IMR-90 (cell line): ENCODE measurements at places on chromosomes 6 and 20. TPM values are rescaled to one million over a fixed set of nuclear protein-coding genes. Genes with fewer than 3 reads are reported as not detected.
A peak's percentile ranks its signal among the peaks of the same experiment; 100 is the strongest.

DNA sequence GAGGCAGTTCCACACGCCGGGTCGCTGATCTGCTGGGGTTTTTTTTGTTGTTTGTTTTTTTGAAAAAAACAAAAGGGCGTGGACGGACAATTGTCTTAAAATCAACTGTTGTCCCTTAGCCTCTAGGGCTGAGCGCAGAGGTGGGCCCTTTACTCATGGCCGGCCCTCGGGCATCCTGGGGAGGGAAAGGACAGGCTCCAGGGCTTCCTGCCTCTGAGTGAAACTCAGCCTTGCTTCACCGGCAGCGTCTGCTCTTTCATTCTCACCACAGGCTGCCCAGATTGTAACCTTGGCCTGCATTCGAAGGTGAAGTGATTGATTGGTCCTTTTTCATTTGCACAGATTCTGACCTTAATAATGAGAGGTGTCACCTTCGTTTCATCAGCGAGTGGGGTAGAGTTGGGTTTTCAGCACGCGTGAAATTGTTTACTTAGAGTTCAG lies 797 bp downstream of the SMIM13 start:
- H3K27me3 ChIP-seq = no peaks in the 10 kb centered on the region
- peaks cover 3% of the 10 kb centered on the region; the same call in 1 of the 2 replicates for H3K4me1 ChIP-seq
- no peaks in the 10 kb centered on the region for H3K36me3 ChIP-seq
- peak overlapping the region; percentile 70 for H3K4me3 ChIP-seq

Gene ULBP2
- total RNA-seq = 7.2 and 7.9 TPM in 2 replicates

DNA sequence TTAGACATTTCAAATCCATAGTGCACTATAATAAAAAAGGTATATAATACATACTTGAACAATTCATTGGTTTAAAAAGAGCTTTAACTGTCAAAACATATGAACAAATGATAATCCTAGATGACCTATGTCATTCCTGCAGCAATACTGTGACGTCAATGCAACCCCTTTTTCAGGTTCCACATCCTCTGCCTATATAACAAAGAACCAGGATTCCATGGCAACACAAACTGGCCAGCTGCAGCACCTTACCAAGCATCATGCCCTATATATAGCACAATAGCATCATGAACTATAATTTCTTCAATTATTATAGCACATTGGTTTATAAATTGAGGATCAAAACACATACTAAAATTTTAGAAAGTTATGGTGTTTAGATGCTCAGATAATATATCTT lies 578 bp upstream of the PTCHD4 start:
- no peak overlapping the region; the same call in 1 of the 2 replicates for H3K27ac ChIP-seq
- H3K4me1 ChIP-seq = no peaks in the 10 kb centered on the region; the same call in 1 of the 2 replicates
- H3K4me3 ChIP-seq = no peak overlapping the region

- no peaks in the 10 kb centered on the region for H3K36me3 ChIP-seq
- DNase-seq = no peak
- H3K4me1 ChIP-seq = no peaks in the 10 kb centered on the region
- H3K4me3 ChIP-seq = no peak overlapping the region
- 0 out of 2 replicates have a peak, but pooled peaks cover 2% of the 10 kb centered on the region for H3K27me3 ChIP-seq
Observed at GRCh38 chr20:59123678-59124255, 39.9 kb upstream of the ZNF831 start.
